ENCODE measurements at places on chromosomes 5 and 9.

- DNase-seq = no peak
These were observed 2.1 kb downstream of the ANP32B start for GRCh38 chr9:97985058-97985861.

DNA sequence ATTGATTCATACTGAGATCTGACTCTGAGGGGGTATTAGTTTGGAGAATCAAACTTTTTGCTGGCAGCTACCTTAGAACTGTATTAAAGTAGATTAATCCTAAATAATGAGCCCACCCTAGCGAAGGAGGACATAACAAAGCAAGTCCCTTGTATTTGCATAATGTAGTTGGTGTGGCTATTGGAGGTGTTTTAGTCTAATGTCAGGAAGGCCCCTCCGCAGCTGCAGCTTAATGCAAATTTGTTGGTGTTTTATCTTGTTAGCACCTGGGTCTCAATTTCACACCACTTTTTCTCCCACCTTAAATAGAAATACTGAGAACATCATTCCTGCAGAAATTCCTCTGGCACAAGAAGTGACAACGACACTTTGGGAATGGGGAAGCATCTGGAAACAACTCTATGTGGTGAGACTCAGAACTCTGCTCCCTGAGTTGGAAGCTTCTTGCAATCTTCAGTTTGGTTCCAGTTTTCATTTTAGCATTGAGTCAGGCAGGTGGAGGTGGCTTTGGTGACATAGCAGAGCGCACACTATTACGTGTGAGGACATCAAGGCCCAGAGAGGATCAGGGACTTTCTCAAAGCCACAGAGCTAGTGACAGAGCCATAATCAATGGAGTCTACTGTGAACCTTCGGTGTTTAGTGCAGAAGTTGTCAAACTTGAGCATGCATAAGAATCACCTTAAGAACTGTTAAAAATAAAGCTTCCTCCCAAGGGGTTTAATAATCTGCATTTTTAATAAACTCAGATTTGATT is 33.9 kb downstream of the DOCK2 start:
- no peak for DNase-seq

GRCh38 chr9:115132648-115133047 is 14.7 kb upstream of the TNC start:
- DNase-seq = no peak

DNA sequence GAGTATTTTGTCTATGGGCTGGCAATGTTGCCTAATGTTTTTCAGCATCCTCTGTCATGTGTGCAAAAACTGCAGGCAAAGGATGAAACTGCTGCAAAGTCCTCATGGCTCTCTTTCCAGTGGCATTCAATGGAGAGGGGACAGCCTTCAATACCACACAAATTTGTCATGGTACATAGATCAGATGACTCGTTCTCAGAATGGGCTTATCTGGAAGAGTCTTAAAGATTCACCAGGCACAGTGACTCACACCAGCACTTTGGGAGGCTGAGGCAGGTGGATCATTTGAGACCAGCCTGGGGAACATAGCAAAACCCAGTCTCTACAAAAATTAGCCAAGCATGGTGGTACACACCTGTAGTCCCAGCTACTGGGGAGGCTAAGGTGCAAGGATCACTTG is 5.3 kb downstream of the CDKN2AIPNL start:
- no peak for DNase-seq

GRCh38 chr9:70488098-70488792 is 73.8 kb upstream of the KLF9 start:
- DNase-seq = no peak

DNA sequence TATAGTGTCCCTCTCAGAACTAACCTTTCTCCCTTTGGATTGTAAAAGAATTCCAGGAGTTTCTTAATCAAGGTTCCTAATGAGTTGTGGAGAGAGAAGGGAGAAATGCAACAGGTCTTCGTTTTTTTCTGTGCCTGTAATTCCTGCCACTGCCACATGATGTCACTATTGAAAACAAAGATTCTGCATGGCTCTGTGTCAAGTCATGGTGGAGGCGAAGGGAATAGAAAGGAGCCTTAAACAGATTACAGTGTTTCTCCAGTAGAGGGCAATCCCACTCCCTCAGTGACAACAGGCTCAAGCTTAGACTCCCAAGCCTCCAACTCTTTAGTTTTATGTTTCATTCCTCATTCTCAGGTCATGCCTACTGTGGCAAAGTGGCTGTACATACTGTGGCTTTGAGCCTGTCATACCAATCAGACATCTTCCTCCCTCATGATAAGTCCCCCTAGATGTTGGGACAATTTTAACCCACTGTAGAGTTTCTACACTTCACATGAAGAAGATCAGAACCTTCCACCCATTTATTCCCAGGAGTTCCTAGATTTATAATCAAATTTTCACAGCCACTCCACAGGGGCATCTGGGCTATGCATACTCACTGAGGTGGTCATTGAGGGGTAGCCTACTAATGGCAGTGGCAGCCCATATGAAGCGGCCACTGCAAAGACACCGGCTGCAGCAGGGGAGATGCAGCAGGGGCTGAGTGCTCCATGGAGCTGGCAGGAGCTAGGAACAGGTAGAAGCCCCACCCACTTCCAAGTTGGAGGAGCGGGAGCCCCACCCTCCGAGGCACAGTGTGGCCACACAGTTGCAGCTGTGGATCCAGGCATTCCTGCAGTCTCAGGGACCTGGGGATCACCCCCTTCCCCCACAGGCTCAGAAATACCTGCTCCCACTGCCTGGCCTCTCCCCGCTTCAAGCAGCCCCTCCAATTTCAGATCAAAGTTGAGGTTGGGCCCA is 97.4 kb upstream of the TRIM32 start:
- DNase-seq = no peak

DNA sequence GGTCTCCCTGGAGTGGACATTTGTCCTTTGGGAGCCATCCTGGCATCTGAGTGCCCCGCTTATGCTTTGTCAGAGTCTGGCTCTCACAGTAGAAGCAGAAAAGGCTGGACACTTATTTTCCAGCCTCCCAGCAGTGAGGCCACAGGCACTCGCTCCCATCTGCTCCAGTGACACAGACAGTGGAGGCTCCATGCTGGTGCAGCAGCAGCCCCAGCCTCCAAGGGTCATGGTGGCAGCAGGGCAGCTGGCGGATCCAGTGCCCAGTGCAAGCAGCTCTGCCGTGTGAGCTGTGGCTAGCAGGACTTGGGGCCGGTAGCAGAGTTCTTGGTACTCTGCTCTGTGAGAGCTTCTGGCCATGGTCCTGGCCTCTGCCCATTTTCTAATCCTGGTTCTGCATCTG is 157.3 kb upstream of the ALDH1B1 start:
- DNase-seq = no peak

DNA sequence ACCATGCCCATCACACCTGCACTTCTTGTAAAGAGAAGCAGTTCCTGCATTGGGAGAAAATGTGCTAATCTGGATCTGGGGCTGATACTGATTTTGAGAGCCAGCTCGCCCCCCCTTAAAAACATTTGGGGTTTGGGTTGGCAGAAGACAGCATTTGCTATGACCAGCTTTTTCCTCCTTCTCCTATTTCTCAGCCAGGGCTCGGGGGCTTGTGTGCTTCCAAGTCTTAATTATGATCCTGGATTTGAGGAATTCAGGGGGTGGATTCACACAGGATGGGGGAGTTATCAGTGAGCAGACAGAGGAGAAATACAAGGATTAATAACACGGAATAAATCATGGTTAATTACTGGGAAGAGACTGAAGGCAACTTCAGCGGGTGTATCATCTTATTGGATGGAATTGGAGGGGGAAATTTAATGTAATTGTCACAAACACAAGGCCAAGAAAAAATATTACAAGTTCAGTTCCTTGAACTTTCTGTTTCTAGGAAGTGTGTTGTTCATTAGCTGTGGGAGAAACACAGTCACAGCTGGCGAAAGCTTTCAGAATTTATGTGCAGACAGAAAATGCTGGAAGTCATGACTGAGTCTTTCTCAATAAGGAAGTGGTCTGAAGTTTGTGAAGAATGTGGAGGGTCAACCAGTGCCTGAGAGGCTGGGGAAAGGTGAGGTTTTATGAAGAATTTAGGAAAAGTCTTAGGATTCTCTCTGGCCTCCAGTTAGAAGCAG is 15.3 kb downstream of the C9orf152 start:
- DNase-seq = no peak

- no peak for DNase-seq
These were observed 161.6 kb upstream of the PANK3 start for GRCh38 chr5:168740811-168741213.

DNA sequence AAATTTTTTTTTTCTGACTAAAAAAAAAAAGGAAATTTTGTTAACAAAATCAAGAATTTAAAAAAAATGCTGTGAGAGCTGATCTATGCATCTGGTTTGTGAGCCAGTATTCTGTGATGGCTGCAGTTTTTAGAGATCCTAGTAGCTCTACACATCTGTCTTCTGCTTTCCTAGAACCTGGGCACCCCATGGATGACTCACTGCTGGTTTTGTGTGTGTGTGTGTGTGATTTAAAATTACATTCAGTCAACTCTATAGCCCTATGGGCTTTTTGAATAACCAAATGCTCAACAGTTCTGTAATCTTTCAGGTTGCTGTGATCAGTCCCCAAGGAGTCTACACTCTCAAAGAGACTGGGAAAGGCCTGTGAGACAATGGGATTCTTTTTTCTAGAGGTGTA is 2.5 kb upstream of the PSMD5 start:
- DNase-seq = no peak

DNA sequence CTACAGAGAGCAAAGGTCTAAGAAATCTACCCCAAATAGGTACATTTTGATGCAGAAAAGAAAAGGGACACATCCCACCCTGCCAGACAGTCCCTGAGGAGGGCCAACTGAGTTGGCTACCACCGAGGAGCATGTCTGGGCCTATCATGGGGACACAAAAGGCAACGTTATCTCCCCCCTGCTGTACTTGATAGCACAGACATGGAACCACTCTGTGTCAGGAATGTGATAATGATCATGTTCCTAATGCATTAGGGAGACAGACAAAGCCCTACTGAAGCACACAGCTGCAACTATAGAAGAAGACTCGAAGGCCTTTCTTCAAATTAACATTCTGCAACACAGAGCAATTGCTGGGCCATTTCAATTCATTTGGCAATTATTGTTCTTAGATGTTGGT is 84.5 kb downstream of the ENC1 start:
- DNase-seq = no peak

DNA sequence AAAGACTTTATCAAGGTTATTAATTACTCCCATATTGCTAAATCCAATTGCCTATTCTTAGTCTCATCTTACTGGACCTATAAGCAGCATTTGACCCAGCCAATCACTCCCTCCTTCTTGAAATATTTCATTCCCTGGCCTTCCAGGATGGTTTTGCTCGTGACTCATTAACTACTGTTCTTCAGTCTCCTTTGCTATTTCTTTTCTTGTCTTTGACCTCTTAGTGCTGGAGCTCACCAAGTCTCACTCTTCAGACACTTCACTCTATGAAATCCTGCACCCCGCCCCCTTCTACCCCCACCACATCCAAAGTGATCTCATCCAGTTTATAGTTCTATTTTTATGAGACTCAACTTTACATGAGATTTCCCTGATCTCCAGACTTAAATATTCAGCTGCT is 803.1 kb upstream of the WWC1 start:
- DNase-seq = no peak

GRCh38 chr5:36655161-36655560 is 48.8 kb downstream of the SLC1A3 start:
- no peak for DNase-seq

DNA sequence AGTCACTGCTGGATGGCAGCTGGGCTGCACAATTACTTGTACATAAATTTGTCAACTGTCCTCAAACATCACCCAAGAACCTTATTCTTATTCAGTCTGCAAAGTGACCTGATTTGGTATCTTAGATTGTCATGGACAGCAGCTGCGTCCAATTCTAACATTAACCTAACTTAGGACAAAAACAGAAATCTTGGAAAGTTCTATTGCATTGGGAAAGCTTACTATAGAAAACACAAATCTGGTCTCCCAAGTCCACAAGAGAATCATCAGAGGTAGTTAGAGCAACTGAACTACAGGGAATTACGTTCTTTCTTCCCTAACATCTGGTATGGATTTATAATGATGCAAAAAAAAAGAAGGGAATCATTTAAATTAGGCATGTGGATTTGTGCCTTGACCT is 283.9 kb downstream of the NR2F1-AS1 start:
- DNase-seq = no peak

- DNase-seq = no peak
These were observed 111.8 kb upstream of the FCN2 start for GRCh38 chr9:134768709-134769351.

- no peak for DNase-seq
These were observed 12.5 kb downstream of the ABL1 start for GRCh38 chr9:130847306-130848217.

DNA sequence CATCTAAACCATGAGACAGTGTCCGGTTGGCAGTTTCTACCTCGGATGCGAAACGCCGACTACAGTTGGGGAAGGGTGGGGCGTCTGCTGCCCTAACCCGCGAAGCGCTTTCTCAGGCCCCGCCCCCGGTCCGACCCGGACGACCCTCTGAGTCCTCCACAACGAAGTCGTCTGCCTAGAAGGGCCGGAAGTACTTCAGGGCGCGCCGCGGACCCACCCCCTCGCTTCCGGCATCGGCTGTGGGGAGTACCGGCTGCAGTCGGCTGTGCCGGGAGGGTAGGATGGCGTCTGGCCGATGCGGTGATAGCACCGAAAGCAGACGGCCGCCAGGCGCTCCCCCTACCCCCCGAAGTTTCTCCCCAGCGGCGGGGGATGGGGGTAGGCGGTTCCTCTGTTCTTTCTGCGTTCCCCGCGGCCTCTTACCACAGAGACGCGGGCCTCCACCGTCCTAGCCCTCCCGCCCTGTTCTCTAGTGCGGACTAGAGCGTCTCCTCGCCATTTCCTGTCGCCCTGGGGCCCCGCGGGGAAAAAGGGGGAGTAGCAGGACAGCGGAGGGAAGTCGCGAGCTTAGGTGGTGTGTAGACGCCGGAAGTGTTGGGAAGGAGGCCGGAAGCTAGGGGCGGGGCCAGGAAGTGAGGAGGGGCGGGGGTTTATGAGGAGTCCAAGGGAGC is at the start of gene TRIM41:
Gene TRIM41, plus strand, starts transcription at position 224 of the 671 bp plus-strand sequence. CDS start 719 bp downstream, outside the sequence.
- DNase-seq = no peak

- no peak for DNase-seq
These were observed 201.8 kb upstream of the NMUR2 start for GRCh38 chr5:152606776-152607364.

GRCh38 chr5:127311349-127311748 is 20.8 kb downstream of the MEGF10 start:
- DNase-seq = no peak

- no peak for DNase-seq
These were observed 16.0 kb upstream of the GOLPH3 start for GRCh38 chr5:32190095-32190494.

GRCh38 chr5:43609752-43610151 is 6.8 kb downstream of the NNT start:
- DNase-seq = peak; percentile 10

GRCh38 chr5:64144425-64145215 is 21.0 kb upstream of the RNF180 start:
- no peak for DNase-seq

Measured in NCI-H187 (cell line).